ENCODE measurements at places on chromosomes 5 and 9.
A peak's percentile ranks its signal among the peaks of the same experiment; 100 is the strongest.

GRCh38 chr9:37692622-37693221 is 42.0 kb downstream of the FRMPD1 start:
- no peak for DNase-seq

- no peak for DNase-seq
Observed at GRCh38 chr5:79168031-79168430, 56.4 kb downstream of the BHMT start.

GRCh38 chr5:36029914-36030313 is 36.8 kb downstream of the UGT3A2 start:
- no peak for DNase-seq

- peak; percentile 68 for DNase-seq
Observed at GRCh38 chr9:34628656-34629490, at the start of gene ARID3C. Gene ARID3C, minus strand, starts transcription at chr9:34629066. Its CDS starts 1,052 bp downstream, at chr9:34628014.

- DNase-seq = no peak
Observed at GRCh38 chr5:169954786-169955185, 25.5 kb downstream of the INSYN2B start.

GRCh38 chr5:171721464-171721863 is 64.2 kb upstream of the SMIM23 start:
- no peak for DNase-seq

DNA sequence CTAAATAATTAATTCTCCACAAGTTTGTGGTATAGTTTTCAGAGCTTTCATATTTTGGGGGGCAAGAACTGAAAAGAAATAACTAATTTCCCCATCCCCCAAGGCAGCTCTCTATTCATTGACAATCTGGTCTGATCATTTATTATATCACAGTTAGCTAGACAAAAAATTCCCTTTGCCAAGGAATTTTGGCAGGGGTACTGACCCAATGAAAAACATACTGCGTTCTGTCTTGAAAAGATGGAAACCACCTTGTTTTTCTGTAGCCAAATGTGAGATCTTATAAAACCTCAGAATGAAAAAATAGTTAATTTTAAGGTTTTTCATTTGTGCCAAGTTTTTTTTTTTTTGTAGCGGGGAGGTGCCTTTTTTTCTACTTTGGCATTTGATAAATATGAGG is 1008.9 kb downstream of the EFNA5 start:
- DNase-seq = no peak

DNA sequence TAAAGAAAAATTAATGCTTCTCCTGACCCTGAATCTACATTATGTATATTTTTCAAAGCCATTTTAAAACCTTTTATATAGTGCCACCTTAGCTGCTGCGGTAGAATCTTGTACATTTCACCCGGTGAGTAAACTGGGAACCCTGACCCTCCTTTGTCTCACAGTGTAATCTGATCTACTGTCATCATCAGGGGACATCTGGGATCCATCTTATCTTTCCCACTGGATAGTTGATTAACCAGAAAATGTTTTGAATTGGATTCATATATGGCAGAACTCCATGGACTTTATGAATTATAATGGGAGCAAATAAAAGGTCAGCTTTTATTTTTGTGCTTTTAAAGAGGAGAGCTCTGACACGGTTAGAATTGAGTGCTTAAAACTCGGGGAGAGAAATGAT is 95.0 kb downstream of the ADAMTSL1 start:
- DNase-seq = no peak

DNA sequence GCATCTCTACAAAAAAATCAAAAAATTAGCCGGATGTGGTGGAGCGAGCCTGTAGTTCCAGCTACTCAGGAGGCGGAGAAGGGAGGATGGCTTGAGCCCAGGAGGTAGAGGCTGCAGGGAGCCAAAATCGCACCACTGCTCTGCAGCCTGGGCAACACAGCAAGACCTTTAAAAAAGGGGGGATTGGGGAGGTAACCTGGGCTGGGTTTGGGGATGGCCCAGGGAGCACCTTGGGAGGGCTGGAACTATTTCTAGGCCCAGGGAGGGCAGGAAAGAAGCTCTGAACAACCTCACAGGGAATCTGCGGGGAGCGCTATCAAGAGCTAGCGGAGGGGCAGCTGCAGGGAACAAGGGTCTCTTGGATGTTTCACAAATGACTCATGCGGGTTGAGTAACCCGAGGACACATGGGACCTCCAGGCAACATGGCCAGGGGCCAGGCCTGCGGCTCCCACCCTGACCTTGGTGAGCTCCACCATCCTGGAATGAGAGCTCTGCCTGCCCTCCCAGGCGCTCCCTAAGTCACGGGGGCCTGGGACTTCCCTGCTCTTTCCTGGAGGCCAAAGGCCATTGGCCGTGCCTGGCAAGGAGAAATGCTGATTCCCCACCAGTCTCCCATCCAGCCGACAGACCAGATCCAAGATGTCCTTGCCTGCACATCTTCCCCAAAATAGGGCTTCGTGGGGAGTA is 23.4 kb downstream of the SARDH start:
- DNase-seq = no peak

DNA sequence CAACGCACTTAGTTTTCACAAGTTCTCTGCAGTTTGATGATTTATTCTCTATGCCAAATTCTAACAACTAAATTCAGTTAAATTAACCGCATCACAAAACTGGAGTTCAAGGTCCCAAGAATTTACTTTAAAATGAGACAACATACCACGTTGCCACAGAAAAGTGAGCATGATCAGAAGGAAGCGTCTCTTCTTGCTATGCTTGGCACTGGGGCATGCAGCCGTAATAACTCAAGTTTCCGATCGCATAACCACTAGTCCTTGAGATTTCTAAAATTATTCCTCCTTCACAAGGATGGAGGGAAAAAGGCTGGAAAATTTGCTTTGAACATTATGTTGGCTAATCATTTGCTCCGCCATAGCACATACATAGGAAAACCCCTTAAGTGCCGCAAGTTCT is 13.9 kb downstream of the NFIB start:
- no peak for DNase-seq

DNA sequence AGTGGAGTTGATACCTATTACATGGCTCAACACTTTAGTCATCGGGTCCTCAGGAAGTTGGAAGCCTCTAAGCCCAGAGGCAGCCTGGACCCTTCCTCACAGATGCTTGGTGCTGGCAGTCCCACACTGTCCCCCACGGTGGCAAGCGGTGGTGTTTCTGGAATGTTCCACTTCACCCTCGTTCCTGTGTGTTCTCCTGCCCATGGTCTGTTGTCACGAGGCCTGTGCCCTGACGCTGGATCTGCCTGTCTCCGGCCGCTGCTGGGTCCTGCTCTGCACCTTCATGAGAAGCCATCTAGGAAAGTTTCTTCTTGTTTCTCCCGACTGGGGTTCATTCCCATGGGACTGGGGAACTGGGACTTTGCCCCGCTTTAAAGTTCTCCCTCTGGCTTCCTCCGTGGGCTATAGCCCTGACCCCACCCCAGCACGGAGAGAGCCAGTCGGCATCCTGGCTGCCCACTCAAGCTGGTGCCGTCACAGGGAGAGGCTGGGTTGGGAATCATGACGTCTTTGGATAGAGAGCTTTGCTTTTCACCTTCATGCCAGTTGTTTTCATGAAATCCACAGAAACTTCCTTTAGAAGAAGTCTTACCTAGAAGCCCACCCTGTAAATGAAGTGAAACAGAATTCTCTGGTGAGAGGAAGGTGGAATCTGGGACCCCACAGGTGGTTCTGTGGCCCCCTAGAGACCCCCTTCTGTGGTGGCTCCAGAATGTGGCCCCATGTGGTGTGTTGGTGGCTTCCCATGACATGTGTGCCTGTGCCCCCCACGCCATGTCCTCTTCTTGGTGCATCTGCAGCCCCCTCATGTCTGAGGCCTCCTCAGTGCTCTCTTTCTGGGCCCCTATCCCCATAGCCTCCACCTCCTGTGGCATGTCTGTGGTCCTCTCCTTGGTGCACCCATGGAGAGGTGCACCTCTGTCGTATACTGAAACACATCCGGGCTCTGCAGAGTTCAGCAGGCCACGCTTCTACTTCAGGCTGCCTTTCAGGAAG is 43.8 kb downstream of the TRIP13 start:
- DNase-seq = no peak

- DNase-seq = no peak
Observed at GRCh38 chr9:277601-278295, 63.1 kb downstream of the DOCK8 start.

GRCh38 chr9:116342061-116342460 is 188.5 kb downstream of the PAPPA start:
- no peak for DNase-seq

- no peak for DNase-seq
Observed at GRCh38 chr5:77300451-77300850, 90.0 kb downstream of the PDE8B start.
